ENCODE measurements at places on chromosomes 2 and 18.

- no peak for DNase-seq
These were observed 175.5 kb upstream of the MYT1L start for GRCh38 chr2:2506536-2506935.

DNA sequence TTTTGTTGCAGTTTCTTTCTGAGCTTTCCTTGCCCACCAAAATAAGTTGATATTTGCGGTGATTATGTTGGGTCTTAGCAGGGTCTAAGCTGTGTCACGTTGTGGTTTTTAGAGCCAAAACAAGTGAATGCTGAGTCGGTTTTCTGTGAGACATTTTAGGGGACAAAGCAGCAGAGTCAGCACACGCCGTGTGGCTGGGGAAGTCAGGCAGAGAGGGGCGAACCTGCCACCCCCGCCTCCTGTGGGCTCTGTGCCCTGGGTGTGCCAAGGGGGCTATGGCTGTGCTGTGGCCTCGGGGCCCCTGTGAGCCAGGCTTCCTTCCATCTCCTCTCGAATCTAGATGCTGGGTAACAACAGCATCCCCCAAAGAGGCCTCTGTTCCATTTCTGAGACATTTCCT is 30.8 kb upstream of the TMEM87B start:
- DNase-seq, result no peak

DNA sequence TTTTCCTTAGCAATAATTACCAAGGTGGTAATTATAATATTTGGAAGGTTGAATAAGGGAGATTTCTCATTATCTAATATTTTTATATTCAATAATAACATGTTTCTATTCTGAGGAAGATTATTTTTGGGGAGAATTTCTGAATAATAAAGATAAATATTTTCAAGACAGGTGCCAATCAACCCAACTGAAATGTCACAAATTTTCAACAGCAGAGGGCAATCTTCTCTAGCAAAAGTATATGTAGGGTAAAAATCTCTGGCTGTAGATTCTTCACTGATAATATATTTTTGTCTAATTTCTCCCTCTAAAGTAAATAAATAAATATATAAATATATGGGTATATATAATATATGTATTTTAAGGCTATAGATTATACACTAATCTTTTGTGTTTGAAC is 1187.2 kb upstream of the CRIM1 start:
- DNase-seq, result no peak

- DNase-seq, result no peak
These were observed 550.3 kb upstream of the HS6ST1 start for GRCh38 chr2:128868686-128869551.

DNA sequence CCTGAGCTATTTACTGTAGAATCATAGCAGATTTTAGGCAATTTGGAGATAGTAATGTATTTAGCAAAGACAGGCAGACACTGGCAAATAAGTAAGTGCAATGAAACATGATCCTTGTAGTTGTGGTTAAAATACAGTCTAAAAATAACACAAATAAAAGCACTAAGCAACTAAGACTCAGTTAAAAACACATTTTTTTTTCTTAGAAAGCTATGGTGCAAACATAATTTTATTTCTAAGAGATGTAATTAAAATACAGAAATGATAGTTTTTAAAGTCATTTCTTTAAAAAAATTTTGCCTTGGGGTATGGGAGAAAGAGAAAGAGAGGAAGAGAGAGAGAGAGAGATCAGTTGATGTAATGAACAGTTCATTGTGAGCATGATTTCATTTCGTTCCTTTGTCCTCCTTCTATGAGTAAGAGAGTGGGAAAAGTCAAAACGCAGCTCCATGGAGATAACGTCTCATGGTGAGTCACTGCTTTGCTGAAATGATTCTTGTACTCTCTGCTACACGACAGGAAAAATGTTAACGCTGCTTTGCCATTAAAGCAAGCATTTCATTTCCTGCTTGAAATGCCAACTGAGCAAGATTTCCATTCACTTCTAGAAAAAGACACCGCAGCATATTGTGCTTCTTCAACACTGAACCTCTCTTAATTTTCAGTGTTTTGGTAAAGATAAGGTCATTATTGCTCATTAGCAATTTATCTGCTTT is 61.3 kb upstream of the PGAP1 start:
- peak; percentile 90 for DNase-seq

DNA sequence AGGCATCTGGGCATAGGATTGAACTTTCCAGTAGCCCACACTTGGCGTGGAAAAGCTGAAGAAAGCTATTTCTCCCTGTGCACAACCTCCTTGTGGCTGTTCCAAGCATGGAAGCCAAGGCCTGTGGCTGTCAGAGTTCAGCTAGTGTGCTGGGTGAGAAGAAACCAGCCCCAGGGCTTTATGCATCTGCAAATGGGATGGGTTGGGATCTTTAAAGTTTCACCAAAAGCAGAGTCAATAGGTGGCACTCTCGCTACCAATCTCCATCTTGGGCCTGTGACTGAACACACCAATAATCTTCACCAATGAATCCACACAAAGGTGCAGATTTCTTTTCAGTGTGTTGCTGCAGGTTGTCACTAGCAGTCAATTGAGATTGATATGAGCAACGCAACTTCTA is 542.8 kb downstream of the NRXN1 start:
- no peak for DNase-seq

GRCh38 chr2:166106431-166107015 is 21.3 kb downstream of the SCN1A start:
- DNase-seq, result peak; percentile 3

DNA sequence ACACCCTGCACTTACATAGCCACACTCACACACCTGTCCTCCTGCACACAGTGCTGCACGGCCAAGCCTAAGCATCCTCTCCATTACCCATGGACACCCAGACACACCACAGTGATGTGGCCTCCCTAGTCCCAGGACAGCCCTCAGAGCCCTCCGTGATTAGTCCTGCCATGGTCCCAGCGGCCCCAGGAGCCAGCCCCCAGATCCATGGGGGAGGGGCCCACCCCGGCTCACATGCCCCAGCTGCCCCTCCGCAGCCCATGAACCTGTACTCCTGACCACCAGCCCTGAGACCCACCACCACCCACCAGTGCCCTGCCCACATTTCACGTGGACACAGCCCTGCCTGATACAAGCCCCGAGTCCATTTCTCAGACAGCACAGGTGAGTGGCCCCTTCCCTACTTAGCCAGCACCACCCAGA is 8.1 kb upstream of the DUSP2 start:
- no peak for DNase-seq

GRCh38 chr2:151119374-151119773 is 142.3 kb downstream of the RBM43 start:
- no peak for DNase-seq
